ENCODE measurements at places on chromosomes 7 and 10. TPM values are rescaled to one million over a fixed set of nuclear protein-coding genes. Genes with fewer than 3 reads are reported as not detected.

Gene STK32C
- total RNA-seq, result 19.4 TPM

Gene MMP21
- not detected for total RNA-seq

Gene PDLIM1
- 123 TPM for total RNA-seq

Gene MTG1
- 29.9 TPM for total RNA-seq

Gene PITX3
- not detected for total RNA-seq

Gene COX19
- 6.5 TPM for total RNA-seq

Gene ZNHIT1
- 64.5 TPM for total RNA-seq

Gene KIAA1549
- 1.8 TPM for total RNA-seq

Gene HMX3
- not detected for total RNA-seq

Gene GNAI1
- total RNA-seq, result 5.7 TPM

Gene TAS2R41
- not detected for total RNA-seq

Gene HGF
- not detected for total RNA-seq

Gene SPACDR
- total RNA-seq, result not detected

Gene SLC29A4
- total RNA-seq, result 31.7 TPM

Gene COL26A1
- total RNA-seq, result 3.9 TPM

Gene LRRTM3
- not detected for total RNA-seq

Gene TBX20
- not detected for total RNA-seq

Gene MBL2
- 9.2 TPM for total RNA-seq

Gene KCNIP2
- not detected for total RNA-seq

Gene SPDYE18
- not detected for total RNA-seq

Gene LRMDA
- total RNA-seq, result 22.0 TPM

Gene CCDC71L
- total RNA-seq, result not detected

Gene ZNF804B
- not detected for total RNA-seq

Gene VIPR2
- not detected for total RNA-seq

Gene NAMPT
- 67.7 TPM for total RNA-seq

Gene HOXA7
- not detected for total RNA-seq

Gene OAT
- 152 TPM for total RNA-seq

Gene PARD3
- 60.0 TPM for total RNA-seq

Gene PTN
- not detected for total RNA-seq

Gene PNLIPRP1
- total RNA-seq, result not detected
